ENCODE measurements at places on chromosomes 13 and 19.
A peak's percentile ranks its signal among the peaks of the same experiment; 100 is the strongest.

DNA sequence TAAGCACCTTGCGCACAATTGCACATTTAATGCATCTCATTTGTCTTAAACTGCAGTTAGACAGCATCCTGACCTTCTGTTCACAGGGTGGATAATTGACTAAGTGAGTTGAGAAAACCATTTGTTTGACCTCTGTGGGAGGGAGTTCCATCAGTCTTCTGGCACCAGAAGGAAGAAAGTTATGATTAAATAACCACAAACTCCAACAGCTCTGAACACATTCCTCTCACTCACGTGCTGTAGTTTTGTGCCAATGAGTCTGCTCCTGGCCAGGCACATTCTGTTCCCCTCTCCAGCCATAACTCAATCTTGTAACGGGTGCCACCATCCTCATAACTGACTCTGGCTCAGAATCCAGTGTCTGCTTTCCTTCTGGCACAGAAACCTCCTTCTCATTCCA is 817.2 kb downstream of the SLITRK1 start:
- no peak for DNase-seq

GRCh38 chr13:38883783-38884182 is 106.8 kb downstream of the STOML3 start:
- no peak for DNase-seq

GRCh38 chr19:7924241-7924640 is 1.7 kb downstream of the CTXN1 start:
- DNase-seq: no peak

DNA sequence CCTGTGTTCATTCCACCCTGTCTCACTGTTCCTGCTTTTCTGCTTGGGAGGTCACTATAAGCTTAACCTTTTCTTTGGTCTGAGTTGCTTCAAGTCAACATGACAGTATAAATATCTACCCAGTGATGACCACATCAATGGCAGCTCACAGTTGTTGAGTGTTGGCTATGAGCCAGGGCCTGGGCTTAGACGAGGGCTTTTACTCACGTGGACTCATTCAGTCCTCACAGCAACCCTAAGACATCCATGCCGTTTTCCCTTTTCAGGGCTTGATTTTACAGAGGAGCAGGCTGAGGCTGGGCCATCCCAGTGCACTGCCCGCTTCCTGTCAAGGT is 10.2 kb upstream of the CCDC97 start:
- peak; percentile 29 for DNase-seq

DNA sequence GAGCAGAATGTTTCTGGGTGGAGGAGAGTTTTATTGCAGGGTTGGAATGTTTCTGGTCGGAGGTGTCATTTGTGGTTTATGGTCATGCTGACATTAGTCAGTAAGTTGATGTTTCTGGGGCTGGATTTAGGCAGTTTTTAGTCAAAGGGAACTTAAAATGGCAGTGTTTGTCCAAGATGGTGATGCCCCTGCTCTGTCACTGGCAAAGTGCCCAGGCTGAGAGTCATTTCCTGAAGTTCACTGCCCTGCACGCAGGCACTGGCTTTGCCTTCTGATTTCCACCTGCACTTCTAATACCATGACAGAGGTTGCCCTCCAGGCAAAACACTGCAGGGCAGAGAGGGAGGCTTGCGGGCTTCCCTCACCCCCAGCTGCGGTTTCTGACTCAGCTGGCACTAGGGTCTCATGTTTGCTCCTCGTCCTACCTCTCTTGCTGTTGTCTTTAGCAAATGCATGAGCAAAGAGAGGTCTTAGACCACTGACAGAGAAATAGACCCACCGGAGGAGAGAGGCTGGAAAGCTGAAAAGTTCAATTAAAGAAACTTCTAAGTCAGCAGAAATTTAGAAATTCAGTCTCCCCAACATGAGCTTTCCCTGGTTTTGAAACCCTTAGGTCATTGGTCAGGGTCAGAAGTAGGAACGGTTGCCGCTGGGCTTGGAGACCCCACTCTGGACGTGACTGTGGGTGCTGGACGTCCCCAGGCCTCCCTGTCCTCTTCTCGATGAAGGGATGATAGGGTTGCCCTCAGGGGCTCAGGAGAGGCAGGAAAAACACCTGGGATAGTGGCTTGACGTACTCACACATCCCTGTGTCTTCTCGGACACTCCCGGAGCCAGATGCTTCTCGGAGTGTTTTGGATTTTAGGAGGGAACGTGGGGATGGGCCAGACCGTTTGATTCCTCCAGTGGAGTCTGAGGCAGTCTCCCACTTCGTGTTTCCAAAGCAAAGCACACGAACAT is 26.3 kb downstream of the TMEM255B start:
- no peak for DNase-seq

DNA sequence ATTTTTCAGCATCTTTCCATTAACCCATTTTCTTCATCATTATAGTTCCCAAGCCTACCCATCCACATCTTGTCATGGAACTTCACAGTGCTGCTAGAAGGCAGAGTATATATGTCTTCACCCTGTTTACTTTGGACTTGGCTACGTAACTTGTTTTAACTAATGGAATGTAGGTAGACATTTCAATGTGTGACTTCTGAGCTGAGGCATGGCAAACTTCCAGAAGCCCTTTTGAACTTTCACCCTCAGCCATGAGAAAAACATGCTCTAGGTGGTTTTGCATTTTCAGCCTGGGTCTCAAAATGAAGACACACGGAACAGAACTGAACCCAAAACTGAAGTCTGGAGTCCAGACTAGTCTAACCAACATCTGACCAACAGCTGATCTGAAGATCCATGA is 3.2 kb downstream of the TEX30 start:
- no peak for DNase-seq

- no peak for DNase-seq
These were observed 25.1 kb downstream of the TMPRSS9 start for GRCh38 chr19:2385053-2385721.

DNA sequence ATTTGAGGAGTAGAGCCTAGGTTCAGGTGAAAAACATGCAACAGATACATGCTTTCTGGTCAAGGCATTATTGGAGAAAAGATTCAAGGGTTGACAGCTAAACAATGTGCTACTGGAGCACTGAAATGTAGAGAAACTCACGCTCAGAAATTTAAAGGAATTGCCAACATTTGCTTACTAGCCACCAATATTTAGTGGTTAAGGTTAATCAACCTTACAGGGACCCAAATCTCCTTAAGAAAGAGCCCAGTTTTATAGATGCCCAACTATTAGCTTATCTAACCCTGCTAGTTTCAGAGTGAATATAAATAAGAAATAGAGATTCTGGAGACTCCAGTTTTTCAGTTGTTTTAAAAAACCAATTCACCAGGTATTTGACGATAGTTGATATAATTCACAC is 203.6 kb downstream of the DACH1 start:
- no peak for DNase-seq

- no peak for DNase-seq
These were observed 11.1 kb downstream of the LMO7 start for GRCh38 chr13:75647126-75647784.

- peak; percentile 37 for DNase-seq
These were observed 1.5 kb upstream of the FTL start for GRCh38 chr19:48963371-48964204.

GRCh38 chr13:81171065-81171647 is 830.2 kb upstream of the SPRY2 start:
- DNase-seq: no peak

DNA sequence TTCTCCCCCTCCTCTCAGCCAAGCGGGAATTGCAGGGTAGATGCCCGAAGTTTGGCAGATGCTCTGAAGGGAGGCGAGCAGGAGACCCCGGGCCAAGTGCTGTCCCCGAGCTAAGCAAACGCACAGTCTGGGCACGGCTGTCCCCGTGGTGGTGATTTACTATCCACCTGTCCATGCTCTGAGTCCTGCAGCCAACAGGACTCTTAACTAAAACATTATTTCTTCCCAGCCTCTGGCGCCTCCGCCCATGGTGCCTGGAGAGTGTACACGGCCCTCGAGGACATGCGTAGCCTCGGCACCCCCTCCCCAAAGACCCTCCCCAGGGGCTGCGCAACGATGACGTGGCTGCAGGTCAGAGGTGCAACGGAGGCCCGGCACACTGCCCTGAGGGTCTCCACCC is 7.6 kb downstream of the TINCR start:
- no peak for DNase-seq

GRCh38 chr13:112161521-112162301 is 94.8 kb downstream of the SOX1 start:
- DNase-seq: no peak

- DNase-seq: no peak
These were observed 22.2 kb downstream of the ZNF175 start for GRCh38 chr19:51593138-51593890.
